ENCODE measurements at places on chromosomes 6 and 20.

DNA sequence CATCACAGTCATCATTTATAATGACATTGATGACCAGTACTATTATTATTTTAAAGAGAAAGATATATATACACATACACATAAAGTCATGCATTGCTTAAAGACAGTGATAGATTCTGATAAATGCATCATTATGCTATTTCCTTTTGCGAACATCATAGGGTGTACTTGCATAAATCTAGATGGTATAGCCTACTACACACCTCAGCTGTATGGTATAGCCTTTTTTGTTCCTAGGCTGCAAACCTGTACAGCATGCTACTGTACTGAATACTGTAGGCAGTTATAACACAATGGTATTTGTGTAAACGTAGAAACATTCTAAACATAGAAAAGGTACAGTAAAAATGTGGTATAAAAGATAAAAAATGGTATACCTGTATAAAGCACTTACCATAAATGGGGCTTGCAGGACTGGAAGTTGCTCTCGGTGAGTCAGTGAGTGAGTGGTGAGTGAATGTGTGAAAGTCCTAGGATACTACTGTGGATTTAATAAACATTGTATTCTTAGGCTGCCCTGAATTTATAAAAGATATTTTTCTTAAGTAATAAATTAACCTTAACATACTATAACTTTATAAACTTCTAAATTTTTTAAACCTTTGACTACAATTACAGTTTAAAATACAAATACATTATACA is 23.9 kb downstream of the QKI start:
- DNase-seq = no peak

GRCh38 chr6:138206862-138207261 is 11.4 kb downstream of the PBOV1 start:
- no peak for DNase-seq

DNA sequence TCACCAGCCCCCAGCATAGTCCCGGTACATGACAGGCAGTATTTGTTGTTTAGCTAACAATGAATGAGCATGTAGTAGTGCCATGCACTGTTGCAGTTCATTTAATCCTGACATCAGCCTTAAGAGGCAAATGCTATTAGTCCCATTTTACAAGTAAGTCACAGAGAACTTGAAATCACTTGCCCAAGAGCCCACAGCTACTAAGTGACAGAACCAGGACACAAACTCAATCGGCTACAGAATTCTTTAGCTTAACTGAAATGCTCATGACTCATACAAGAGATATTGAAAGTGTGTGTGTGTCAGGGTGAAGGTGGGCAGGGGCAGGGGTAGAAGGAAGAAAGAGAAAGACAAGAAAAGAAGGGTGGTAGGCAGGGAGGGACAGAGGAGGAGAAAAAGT is 52.7 kb downstream of the UNC5CL start:
- no peak for DNase-seq

GRCh38 chr6:125586074-125586473 is 163.4 kb upstream of the HEY2 start:
- no peak for DNase-seq

- DNase-seq = no peak
These were observed 528.4 kb downstream of the PKHD1 start for GRCh38 chr6:51559059-51559458.

DNA sequence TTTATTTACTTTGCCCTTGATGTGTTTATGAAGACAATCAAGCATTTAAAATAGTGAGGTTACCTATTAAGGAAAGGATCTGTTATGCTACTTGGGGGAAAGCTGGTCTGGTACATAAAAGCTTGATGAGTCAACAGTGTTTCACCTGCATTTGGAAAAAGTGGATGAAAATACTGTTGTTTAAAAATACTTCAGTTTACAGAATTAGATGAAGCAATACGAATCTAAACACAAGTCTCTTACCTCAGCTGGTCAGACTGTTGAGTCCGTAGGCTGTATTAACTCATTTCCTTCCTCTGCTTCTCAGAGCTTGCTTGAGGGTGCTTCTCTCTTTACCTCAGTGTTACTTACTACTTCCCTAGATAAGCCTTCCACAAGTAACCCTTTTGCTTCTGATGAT is 36.1 kb downstream of the NKX2-4 start:
- no peak for DNase-seq

DNA sequence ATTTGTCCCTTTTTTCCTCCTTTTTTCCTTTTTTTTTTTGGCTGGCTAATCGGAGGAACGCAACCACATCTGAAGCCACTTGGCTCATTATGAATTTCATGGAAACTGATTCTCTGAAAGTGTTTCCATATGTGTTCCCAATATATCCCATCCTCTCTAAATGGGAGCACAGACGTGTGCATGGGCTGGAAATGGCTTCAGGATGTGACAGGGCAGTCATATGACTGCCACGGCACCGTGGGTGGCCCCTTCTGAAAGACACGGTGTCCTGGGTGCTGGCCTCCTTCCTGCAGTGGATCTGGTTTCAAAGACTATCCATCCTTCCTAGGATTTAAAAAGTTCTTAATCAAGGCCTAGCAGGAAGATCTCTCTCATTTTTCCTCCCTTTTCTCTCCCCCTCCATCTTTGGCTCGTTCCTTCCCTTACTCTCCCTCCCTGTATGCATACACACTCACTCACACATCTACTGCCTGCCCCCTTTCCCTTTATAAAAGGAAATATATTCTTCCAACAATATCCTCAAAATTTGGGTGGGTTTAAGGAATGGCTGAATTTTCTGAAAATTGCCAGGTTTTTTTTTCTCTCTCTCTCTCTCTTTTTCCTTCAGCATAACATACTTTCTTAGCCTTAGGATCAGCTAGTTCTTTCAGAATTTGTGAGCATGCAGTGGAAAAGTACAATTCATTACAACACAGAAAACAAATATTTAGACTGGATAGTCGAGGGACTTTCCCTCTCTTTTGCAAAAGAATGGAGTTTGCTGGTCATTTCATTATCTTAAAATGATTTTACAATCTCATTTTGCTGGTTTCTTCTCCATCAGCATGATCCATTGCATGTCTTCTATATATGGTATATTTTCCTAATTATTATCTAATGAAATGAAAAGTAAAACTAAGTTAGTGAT is 161.2 kb upstream of the SUPT3H start:
- DNase-seq = no peak

GRCh38 chr6:3984494-3984893 is 94.4 kb downstream of the FAM217A start:
- no peak for DNase-seq

- peak; percentile 99 for DNase-seq
These were observed 112.0 kb upstream of the PDE10A start for GRCh38 chr6:165774903-165775601.

- no peak for DNase-seq
These were observed 8.2 kb downstream of the PRPH2 start for GRCh38 chr6:42714098-42714761.

GRCh38 chr6:89347825-89348224 is 4.7 kb downstream of the UBE2J1 start:
- DNase-seq = no peak

DNA sequence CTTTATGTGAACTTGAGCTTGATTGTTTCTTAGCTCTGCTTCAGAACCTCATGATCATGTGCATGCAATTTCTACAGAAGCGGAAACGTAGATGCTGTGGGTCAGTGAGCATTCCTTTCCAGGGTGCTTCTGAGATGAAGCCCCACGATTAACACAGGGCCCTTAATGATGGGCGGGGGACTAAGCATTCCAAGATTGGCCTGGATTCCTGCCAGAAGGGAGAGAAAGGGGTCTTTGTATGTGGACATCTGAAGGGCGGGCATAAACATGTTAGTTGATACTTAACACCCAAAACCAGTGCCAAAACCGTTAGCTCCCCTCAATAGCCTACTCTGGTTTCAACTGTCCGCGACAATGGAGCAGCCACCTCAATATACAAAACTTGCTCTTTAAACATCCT is 46.9 kb upstream of the POU3F2 start:
- DNase-seq = peak; percentile 98

GRCh38 chr6:43077981-43078511 is 1.9 kb downstream of the PTK7 start:
- DNase-seq = no peak

DNA sequence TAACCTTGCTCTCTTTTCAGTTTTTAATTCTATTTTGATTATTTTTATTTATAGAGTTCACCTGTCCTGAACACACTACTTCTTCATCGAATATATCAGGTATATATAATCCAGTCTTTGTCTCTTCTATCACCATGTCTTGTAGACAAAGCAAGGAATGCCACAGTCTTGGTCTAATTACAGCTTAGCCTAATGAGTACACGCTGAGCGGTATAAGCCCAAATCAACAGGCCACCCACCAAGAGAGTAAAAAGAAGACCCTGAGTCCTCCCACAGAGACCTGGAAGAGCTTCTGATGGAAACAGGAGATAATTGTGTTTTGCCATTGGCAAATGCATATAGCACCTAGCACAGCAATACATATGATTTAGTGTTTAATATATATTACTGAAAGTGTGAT is 68.7 kb upstream of the TCF21 start:
- no peak for DNase-seq

- no peak for DNase-seq
These were observed 280.9 kb upstream of the STXBP5 start for GRCh38 chr6:146923205-146923833.

GRCh38 chr6:93419304-93420162 is at the start of gene EPHA7:
EPHA7 (minus strand) TSS chr6:93419559; CDS start chr6:93419341, 218 bp downstream.
- DNase-seq = peak; percentile 99

GRCh38 chr6:47734831-47735481 is 36.6 kb downstream of the ADGRF4 start:
- no peak for DNase-seq

- DNase-seq = no peak
These were observed 195.1 kb downstream of the HDGFL1 start for GRCh38 chr6:22764496-22764895.

- no peak for DNase-seq
These were observed 137.6 kb downstream of the UST start for GRCh38 chr6:148884461-148884860.

DNA sequence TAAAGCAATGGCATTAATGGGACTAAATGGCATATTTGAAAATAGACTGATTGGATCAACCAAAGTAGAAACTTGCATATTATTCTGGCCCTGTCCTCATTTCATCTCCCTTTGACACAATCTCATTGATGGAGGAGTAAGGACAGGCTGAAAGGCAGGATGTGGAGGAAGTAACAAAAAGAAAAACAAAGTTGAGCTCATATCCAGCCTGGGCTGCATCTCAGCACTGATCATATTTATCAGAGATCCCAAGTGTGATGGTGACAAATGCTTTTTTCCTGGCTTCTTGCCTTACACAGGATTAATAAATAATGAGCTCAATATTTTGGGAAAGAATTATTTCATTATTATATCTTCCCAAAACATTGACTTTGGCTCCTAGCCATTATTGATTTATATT is 622.7 kb downstream of the CD109 start:
- DNase-seq = no peak

Data from NCI-H1105 treated with DMSO at 0.1 percent for 48 hours (cell line).